ENCODE measurements at places on chromosomes 2 and 18.

- DNase-seq = no peak
Measured at GRCh38 chr2:40144022-40144421, 307.9 kb downstream of the SLC8A1 start.

- no peak for DNase-seq
Measured at GRCh38 chr2:146119586-146119985, 1599.7 kb upstream of the ZEB2 start.

- DNase-seq = no peak
Measured at GRCh38 chr2:178775975-178776374, 31.2 kb downstream of the TTN start.

- no peak for DNase-seq
Measured at GRCh38 chr18:4311136-4311535, 144.0 kb downstream of the DLGAP1 start.

GRCh38 chr2:42566837-42567321, 1.6 kb upstream of the MTA3 start:
- DNase-seq = no peak

GRCh38 chr2:131015764-131016163, 77.5 kb downstream of the FAM168B start:
- DNase-seq = no peak

DNA sequence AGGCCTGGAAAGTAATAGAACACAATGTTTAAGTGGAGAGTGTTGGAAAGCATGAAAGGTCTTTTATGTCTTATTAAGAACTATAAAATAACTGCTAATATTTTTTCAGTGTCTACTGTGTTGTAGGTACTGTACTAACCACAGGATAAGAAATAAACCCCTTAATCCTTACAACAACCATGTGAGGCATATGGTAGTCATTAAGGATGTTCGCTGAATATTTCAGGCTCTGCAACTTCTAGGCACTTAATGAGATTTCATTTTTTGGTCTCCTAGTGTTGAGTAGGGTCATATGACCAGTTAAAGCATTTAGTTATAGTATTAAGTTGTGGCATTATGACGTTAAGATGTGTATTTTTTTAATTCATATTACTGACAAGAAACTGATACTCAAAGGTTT, 346.6 kb upstream of the KCNH7 start:
- DNase-seq = no peak

- DNase-seq = peak; percentile 32
Measured at GRCh38 chr2:102025016-102025501, 33.3 kb downstream of the IL1R2 start.

DNA sequence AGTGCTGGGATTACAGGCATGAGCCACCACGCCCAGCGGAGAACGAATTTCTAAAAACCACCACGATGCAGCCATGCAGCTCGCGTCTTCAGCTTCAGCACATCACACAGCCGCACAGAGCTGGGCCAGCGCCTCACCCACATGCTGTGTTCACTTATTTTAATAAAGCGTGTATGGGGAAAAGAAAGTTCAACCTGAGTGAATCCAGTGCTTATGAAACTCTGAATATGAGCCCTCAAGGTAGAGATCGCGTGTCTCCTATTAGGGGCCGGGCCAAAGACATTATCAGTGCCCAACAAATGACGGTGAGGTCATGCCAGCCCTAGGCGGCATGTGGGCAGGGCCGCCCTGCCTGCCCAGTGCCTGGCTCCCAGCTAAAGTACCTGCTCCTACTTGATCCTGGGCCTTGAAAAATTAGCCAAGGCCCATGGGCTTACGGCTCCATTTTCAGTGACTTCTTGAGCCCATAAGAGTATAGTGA, 44.3 kb downstream of the SPRED2 start:
- peak; percentile 78 for DNase-seq

DNA sequence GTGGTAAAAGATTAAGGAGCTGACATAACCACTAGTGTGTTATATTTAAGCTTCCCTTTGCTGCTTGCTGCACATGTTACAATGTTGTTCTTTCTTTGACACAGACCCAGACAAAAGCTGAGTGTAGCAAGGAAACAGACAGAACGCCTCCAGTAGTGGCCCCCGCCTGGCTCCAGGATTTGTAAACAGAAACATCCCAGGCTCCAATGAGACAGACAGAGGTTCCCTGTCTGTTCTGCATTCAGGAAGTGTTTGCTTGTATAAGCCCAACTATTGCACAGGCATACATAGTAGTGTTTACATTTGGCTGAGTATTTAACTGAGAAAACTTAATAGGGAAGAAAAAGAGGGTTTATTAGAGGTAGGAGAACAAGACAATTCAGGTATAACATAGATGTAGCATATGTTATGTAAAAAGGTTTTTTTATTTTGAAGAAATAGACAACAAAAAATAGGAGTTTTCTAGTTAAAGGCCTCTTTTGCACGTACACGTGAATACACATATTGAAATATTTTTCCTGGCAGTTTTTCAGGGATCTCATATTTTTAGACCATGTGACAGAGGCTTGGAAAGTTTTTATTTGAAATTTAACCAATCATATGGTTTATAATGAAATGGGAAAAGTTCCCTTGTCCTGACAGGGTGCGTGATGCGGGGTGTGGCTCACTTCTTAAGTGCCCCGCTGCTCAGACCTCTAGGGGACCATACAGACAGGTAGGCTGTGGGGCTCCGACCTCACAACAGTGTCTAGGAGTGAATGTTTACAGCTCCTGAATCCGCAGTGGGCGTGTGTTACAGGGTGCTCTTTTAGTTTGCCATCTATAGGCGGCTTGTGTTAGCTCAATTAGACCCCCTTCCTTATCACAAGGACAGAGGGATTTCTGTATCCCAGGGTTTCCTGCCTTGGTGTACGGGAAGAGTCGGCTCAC, 118.4 kb downstream of the BMPR2 start:
- DNase-seq = peak; percentile 90

- peak; percentile 94 for DNase-seq
Measured at GRCh38 chr2:229725716-229726574, 11.6 kb upstream of the DNER start.

DNA sequence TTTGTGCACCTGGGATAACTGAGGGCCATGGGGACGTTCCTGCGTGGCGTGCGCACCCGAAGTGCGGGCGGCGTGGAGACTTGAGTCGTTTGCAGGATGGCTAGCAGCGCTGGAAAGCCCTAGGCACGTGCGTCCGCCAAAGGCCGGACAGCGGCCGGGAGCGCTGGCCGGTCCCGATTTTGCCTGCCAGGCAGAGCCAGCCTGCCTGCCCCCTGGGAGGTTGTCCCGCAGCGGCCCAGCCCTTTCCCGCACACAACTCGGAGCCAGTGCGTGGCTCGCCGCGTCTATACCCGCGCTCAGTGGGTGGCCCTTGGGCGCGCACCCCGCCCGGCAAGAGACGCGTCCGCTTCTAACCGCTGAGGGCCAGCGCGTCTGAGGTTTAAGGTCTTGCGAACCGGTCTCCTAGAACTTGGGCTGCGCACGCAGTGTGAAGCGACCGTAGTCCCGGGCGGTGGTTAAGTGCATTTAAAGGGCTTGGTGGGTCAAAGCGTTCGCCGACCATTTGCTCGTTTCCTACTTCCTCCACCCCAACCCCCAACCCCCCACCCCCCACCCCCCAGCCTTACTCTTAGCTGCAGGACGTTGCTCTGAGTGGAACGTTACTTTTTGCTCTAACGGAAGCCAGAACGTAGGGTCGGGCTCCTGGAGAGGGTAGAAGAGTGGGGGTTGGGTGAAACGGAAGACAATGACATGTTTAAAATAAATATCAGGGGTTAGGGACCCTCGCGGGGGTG, 627 bp downstream of the CDCA7 start:
- DNase-seq = peak; percentile 45

- DNase-seq = no peak
Measured at GRCh38 chr2:26702025-26702424, 9.5 kb downstream of the KCNK3 start.

DNA sequence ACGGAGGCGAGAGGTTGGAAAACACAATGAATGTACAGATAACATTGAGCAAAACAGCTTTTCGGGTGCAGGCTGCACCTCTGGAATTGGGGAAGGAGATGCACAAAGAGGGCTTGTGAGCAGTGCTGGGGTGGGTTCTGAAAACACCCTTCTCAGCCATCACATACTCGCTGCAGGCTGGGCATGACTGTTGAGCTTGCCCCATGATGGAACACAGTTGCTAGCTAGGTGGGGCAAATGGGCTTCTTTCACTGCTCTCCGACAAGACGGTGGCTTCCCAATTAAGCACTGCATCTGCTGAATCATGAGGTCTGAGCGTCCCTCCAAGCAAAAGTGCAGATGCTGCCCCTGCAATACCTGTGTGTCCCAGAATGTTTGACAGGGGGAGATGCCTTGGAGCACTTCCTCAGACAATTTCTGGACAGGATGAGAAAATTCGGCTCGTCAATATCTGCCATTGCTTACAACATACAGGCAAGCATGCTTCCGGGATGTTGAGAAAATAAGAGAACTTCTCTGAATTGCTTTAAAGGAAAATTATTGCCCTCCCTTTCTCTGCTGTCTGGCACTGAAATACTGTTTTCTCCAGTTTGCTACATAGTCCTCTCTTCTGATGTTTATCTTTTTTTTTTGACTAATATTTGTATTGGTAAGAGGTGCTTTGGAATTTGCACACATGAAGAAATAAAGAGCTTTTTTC, 77.3 kb upstream of the SH3BP4 start:
- DNase-seq = no peak

DNA sequence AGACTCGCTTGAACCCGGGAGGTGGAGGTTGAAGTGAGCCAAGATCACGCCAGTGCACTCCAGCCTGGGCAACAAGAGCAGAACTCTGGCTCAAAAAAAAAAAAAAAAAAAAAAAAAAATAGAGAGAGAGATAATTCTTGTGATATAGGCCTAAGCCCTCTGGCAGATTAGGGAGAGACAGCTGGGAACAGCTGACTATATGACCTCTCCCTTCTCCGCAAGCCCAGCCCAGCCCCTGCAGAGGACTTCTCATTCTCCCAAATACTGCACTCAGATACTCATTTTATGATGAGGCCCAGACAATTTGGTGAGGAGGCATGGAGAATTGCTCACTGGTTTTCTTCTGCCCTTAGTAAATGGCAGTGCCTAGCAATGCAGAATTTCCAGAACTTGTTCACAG, 262.0 kb downstream of the HAUS1 start:
- DNase-seq = no peak

DNA sequence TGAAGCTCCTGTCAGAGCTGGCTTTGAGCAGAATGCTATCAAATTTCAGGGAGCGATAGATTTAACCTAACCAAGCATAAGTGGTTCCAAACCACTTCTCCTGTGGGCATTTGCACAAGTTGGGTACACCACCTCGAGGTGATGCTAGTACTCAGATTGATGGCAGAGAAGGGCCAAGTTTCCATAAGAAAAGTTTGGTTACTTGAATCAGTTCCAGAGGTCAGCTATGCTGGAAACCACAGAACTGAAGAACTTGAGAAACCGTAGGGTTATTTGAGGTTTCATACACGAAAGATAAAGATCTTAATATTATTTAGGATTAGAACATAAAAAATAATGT, 238.2 kb upstream of the SOX11 start:
- DNase-seq = no peak
